ENCODE measurements at places on chromosomes 6 and 20.

DNA sequence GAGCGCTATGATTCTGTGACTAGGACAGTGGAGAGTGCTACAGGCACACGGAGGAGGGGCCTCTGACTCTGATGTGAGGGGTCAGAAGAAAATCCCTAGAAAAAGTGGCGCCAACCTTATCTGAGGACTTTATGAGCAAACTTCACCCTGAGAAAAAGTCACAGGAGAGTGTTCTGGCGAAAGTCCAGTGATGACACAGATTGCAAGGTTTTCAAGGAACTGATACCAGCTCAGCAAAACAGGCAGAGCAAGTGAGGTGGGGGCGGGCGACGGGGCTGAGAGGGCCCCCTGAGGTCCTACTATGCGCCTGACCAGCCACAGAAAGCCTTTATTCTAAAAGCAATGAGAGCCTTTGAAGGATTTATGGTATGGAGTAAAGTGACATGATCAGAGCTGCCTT lies 73.3 kb downstream of the SLC22A23 start:
- DNase-seq = no peak

GRCh38 chr6:26502165-26502564 lies 2.1 kb downstream of the BTN1A1 start:
- DNase-seq = no peak

GRCh38 chr20:62886709-62887058 lies 25.1 kb upstream of the TCFL5 start:
- no peak for DNase-seq

DNA sequence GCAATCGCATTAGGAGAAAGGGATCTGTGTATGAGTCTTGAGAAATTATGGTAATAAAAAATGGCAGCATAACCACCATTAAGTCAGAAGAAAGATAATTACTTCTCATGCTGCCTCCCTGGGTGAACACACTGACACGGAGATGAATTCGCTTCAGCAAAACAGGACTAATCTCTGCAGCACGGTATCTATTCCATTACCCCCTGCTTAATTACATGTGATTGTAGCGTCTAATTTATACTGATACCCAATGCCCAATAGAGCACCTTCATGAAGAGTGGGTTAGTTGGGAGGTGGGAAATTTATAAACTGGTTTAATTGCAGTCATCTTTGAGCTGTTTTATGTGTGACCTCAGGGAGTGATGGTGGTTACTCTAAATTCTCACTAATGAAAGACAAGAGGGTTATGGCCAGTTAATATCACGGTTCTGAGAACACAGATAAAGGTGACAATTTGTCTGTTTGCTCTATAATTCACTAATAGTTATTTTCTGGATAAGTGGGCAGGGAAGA lies 476.2 kb upstream of the SULF2 start:
- DNase-seq = no peak

GRCh38 chr6:106398621-106399020 lies 38.1 kb downstream of the CRYBG1 start:
- DNase-seq = no peak

DNA sequence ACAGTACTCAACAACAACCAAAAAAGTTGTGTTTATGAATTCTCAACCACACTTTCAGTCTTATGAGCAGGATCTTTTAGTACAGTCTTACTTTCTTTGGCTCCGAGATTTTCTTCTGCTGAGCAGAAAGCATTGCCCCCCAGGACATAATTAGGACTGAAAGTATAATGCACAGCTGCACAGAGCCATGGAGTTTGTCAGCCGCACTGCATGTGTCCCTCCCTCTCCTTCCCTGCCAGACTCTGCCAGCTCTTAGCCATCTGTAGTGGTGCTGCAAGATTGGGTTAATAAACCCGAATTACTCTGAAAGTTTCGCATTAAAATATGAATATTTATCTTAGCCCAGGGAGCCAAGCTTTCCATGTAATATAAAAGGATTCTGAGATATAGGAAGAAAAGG lies 179.6 kb upstream of the PTCHD4 start:
- DNase-seq = no peak

- DNase-seq = no peak
Observed at GRCh38 chr6:130382872-130383490, 17.2 kb downstream of the TMEM200A start.

DNA sequence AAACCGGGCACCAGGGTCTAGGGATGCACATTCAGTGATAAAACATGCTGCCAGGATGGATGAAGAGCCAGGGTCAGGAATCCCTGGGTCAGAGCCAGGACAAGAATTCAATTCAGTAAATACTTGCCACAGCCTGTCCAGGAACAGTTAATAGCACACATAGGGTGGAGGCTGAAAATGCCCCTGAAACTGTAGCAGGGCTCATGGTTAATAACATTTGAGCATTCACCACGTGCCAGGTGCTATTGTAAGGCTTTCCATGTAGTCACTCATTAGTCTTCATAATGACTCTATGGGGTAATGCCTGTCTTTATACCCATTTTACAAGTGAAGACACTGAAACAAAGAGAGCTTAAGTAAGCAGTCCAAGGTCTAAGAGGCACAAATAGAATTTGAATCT lies 296.3 kb downstream of the LRFN2 start:
- DNase-seq = no peak

GRCh38 chr6:72504406-72504805 lies 117.5 kb upstream of the KCNQ5 start:
- no peak for DNase-seq

DNA sequence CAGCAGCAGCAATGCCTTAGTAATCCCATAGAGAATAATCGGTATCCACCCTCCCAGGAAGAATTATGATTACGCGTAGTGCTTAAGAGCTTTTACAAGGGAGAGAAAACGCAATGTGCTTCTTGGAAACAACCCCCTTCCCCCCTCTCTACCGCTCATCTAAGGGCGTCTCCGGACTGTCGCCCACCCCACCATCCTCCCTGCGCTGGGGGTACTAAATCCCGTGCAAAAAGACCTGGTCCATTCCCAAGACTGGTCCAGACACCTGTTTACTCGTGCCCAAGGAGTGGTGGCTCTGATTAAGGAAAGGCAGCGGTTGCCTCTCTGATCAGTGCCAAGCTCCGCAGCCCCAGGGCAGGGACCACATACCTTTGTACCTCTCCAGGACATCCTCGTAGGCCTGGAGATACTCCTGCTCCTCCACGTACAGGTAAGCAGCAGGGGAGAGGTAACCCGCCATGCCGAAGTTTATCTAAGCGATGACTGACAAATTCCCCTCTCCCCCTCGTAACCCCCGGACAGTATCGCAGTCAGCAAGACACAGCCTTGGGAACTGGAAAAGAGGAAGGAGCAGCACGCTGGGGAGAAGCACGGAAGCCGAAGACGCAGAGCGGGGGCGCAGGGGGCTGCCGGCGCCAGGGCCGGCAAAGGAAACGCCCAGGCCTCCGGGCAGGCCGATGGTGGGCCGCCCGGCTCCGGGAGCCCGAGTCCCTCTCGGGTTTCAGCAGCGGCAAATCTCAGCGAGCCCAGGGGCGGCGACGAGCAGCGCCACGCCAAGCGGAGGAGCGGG lies 112.0 kb upstream of the BEND6 start:
- no peak for DNase-seq

GRCh38 chr6:45800911-45801310 lies 214.7 kb downstream of the CLIC5 start:
- no peak for DNase-seq

- no peak for DNase-seq
Observed at GRCh38 chr20:49279677-49280462, 2.0 kb upstream of the ZNFX1 start.

DNA sequence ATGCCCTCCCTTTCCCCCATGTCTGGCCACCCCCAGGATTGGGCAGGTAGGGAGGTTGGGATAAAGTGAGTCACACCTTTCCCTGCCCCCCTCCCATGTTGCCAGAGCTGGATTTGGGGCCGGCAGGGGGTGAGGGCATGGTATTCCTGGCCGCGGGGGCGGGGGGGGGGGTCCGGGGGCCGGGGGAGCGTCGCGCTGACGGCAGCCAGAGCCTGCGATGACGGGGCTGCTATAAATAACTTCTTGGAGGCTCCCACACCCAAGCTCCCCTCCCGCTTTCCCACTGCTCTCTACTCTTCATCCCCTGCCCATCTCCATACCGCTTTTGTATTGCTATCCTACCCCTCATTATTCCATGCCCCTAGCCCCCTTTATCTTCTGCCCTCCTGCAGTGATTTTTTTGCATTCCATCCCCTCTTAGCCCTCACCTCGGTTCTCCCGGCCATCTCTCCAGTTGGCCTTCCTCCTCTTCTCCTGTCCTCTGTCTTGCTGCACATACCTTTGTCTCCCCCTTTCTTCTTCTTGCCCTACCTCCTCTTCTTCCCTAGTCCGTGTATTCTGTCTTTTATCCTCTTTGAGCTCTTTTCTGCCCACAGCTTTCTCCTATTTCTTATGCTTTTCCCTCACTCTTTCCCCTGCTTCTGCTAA lies 13.8 kb downstream of the SYNGAP1 start:
- DNase-seq = no peak

GRCh38 chr6:71460933-71461332 lies 172.3 kb downstream of the OGFRL1 start:
- no peak for DNase-seq

GRCh38 chr6:32825966-32826365 lies 9.2 kb upstream of the HLA-DOB start:
- DNase-seq = no peak

DNA sequence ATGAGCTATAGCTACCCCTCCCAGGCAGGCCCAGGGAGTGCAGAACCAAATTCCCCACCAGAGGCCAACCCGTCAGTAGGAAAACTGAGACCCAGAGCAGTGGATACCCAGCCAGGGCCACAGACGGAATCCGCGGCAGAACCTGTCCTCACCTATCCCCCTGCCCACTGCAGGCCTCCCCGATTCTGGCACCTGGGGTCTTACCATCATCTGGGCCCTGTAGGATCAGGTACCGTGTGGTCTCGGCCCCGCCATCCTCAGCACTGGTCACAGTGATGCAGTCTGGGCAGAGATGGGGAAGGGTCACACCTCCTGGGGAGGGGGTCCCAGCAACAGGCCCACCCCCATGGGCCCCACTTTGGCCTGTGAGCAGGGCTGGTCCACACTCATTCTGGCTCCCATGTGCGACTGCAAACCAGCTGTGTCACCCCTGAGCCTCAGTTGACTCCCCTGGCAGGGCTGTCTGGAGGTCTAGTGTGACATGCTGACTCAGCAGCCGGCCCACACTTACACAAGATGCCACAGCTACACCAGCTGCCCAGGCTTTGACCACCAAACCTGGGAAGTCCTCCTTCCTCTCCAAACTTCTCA lies 3.8 kb downstream of the ZNF335 start:
- no peak for DNase-seq

DNA sequence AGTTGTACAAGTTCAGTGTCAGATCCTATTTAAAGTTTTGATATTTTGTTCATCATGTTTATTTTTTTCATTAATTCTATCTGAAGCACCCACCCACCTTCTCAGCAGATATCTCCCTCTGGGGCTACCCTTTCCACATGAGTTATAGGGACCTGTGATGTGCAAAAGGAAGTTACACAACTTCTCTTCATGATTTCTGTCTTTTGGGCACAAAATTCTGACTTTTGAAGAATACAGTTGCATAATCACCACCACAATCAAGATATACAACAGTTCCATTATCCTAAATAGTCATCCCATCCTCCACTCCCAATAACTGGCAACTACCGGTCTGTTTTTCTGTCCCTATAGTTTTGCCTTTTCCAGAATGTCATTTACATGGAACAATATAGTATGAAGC lies 13.8 kb upstream of the FUCA2 start:
- no peak for DNase-seq

DNA sequence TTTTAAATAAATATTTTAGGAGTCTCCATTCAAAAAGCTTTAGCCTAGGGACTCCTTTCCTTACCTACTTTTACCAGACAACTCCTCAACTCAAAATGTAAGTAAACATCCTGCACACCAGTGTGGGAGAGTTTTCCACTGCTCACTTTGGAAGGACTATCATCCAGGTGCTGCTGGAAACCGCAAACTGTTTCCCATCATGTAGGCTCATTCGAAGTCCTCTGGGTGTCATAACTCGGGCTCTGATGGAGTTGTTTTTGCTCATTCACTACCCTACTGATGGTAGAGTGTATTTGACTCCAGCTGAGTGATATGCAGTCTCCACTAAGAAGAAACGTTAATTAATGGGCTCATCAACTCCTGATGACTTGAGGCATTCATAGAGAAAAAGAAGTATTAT lies 136.5 kb upstream of the AKAP12 start:
- no peak for DNase-seq

DNA sequence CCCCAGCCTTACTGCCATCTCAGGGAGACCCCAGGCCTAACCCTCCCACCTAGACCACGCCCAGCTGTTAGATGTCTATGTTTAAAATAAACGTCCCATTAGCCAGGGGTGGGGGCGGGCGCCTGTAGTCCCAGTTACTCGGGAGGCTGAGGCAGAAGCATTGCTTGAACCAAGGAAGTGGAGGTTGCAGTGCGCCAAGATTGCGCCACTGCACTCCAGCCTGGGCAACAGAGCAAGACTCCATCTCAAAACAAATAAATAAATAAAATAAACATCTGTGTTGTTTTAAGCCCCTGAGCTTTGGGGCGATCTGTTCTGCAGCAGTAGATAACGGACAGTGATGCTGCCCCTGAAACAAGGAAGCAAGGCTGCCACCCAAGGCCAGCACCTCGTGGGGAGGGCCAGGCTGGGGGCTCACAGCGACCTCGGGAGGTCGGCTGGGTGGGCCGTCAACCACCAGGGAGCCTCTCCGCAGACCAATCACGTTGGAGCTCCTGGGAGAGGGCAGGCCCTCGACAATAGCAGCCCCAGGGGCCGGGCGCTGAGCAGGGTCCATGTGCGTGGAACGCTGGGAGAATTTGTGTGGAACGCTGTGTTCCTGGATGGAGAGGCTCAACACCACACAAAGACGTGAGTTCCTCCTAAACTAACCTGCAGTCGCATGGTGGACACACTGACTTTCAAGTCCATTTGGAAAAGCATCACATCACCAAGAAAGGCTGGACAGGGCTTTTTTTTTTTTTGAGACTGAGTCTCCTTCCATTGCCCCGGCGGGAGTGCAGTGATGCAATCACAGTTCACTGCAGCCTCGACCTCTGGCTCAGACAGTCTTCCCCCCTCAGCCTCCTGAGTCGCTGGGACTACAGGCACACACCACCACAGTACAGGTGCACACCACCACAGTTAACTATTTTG lies 1.0 kb upstream of the HELZ2 start:
- no peak for DNase-seq

DNA sequence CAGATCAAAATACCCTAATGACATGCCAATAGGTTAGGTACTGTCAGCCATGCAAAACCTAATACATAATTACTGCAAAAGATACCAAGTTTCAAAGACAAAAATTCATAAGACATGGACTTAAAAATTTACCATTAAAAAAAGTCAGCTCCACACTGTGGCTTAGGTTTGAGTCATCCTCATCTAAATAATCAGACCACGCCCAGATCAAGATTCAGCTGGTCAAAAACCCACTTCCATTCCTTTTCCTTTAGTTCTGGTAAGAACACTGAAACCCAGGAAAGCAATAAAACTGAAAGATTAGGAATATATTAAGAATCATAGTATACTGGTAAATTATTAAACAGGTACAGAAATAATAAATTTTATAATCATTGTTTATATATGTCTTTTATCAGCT lies 81.0 kb upstream of the ASF1A start:
- DNase-seq = no peak

- DNase-seq = no peak
Observed at GRCh38 chr6:116933485-116933884, 56.4 kb downstream of the RFX6 start.

All from stimulated activated CD8-positive, alpha-beta memory T cell treated with anti-CD3 and anti-CD28 coated beads, Interleukin-15, amount 100 ng/mL, for 24 hours (primary cell).